ENCODE measurements at places on chromosomes 12 and 14.

- no peak for DNase-seq
Observed at GRCh38 chr12:104493496-104493895, 36.7 kb downstream of the CHST11 start.

GRCh38 chr12:1544996-1545700 is 49.2 kb downstream of the FBXL14 start:
- DNase-seq = no peak

DNA sequence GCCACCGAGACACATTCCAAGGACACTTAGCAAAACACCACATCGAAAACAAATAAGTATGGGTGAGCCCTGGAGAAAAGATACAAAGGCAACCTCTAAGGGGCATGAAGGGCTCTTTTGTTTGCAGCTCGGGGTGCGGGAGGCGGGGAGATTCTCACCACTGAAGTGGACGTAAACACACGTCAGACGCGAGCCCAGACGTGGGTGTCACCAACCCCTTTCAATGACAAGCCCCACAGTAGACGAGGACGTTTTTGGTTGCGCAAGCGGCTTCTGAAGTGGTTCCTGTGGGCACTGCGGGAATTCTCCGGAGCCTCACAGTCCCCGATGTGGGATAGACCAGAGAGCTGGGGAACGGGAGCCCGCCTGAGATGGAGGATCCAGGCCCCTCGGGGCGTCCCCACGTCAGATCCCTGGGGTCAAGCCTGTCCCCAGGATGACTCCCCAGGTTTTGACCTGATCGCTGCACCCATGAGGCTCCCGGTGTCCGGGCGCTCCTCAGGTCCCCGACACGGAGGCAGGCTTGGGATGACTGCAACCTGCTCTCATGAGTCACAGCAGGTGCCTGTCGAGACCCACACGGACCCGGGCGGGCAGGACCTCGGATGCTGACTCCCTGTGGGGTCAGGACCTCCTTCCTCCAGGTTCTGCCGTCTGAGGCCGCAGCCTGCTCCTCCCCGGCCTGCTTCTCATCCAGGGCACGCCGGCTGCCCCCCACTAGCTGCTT is 20.3 kb upstream of the ADGRD1 start:
- no peak for DNase-seq

GRCh38 chr12:27119797-27120196 is 37.4 kb upstream of the C12orf71 start:
- DNase-seq = no peak

- no peak for DNase-seq
Observed at GRCh38 chr12:14768823-14769405, 34.4 kb downstream of the WBP11 start.

- no peak for DNase-seq
Observed at GRCh38 chr14:94345344-94346064, 22.4 kb upstream of the SERPINA6 start.

DNA sequence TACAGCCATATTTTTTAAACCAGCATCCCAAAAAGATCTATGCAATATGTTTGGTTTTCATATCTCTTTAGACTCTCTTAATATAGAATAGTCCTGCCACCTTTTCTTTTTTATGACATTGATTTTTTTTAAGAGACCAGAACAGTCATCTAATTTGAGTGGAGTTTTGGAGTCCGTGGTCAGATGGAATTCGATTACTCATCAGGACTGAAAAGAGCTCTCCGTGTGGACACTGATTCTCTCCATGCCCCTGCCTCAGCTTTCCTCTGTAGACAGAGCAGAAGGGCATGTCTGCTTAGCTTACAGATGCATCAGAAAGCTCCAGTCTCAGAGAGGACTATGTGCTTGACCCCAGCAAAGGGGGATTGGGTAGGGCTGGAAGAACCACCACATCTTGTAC is 27.8 kb downstream of the SMCO2 start:
- no peak for DNase-seq

Data from GDM1 (cell line).